Eye (tissue), 1 donor: ENCODE measurements at places on chromosomes 3 and 15.

- DNase-seq = no peak
Measured at GRCh38 chr3:43870120-43870519, 179.4 kb downstream of the ABHD5 start.

- DNase-seq = no peak
Measured at GRCh38 chr3:101639280-101639963, 37.5 kb downstream of the ZBTB11 start.

DNA sequence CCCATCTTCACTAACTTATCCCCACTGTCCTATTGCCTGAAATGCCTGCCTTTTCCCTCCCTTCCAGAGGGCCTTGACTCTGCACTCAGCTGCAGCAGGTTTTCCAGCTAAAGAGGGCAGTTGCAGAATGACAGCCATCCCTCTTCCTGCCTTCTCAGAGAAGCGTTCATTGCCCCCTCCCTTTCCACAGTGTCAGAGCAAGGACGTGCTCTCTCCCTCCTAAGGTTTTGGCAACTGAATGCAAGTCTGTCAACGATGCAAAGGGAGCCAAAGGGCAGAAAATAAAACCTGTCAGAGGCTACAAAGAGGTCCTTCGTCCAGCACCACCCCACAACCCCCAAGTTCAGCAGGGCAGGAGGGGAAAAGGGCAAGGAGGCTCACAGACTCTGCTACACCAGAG, 230.1 kb upstream of the THBS1 start:
- DNase-seq = no peak

DNA sequence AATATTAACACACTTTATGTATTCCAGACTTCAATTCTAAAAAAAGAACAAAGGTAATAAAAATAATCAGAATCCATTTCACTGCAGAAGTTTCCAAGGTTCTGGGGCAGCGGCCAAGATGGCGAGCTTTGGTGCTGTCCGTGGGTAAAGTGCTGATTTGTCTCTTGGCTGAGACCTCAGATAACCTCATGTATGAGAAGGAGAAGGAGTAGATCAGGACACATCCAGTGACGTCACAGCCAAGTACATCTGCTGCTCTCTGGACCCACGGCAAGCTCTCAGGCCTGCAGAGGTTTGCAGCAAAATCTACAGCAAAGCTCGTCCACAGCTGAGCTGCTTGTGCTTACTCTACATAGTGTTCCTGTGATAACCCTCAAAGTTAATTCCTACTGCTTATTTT, 165.7 kb downstream of the MAGI1 start:
- DNase-seq = no peak

GRCh38 chr15:73648014-73648295, 14.8 kb upstream of the NPTN start:
- no peak for DNase-seq

- no peak for DNase-seq
Measured at GRCh38 chr3:158935846-158936245, 134.0 kb downstream of the MFSD1 start.

- no peak for DNase-seq
Measured at GRCh38 chr15:79820176-79820575, 76.6 kb downstream of the MTHFS start.

DNA sequence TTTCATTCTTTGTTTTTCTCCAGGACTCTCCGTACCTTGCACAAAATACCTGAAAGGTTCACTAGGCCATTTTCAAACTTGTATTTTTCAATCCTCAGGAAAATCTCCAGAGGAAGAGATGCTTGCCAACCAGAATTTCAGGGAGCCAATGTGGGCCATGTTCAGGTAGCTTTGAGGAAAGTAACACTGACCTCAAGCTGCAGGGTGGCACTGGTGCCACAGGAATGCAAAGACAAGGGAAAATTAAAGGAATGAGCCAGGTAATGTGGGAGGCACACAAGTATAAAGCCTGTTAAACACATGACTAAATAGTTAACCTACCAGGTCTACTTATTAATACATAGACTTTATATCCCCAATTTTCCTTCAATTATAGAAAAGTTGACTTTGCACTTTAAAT, 51.9 kb upstream of the GAP43 start:
- no peak for DNase-seq

DNA sequence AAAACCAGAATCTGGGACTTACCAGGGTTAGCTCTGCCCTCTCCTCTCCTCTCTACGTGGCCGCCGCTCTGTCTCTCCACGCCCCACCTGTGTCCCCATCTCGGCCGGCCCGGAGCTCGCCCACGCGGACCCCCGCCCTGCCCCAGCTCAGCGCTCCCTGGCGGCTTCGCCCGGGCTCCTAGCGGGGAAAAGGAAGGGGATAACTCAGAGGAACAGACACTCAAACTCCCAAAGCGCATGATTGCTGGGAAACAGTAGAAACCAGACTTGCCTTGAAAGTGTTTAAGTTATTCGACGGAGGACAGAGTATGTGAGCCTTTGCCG, 5.4 kb downstream of the ISL2 start:
- no peak for DNase-seq

DNA sequence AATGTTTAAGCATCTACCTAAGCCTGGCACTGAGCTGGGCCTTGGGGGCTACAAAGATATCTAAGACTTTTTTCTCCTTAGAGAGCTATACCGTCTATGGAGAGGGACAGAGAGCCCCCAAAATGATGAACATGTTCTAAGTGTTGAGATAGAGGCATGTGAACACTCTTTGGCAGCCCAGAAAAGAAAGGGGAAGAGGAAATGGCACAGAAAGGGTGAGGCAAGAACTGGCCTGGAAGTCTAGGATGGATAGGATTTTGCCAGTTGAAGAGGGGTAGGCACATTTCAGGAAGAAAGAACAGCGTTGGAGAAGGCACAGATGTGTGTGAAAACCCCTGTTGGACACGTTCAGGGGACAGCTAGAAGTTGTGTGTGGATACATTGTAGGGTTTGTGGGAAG, 276.2 kb upstream of the LRRFIP2 start:
- no peak for DNase-seq

- DNase-seq = no peak
Measured at GRCh38 chr3:106783231-106783630, 594.0 kb upstream of the CCDC54 start.

- no peak for DNase-seq
Measured at GRCh38 chr3:85960793-85961192, 1002.0 kb downstream of the CADM2 start.

- DNase-seq = no peak
Measured at GRCh38 chr15:48020166-48020565, 100.6 kb upstream of the SLC24A5 start.

DNA sequence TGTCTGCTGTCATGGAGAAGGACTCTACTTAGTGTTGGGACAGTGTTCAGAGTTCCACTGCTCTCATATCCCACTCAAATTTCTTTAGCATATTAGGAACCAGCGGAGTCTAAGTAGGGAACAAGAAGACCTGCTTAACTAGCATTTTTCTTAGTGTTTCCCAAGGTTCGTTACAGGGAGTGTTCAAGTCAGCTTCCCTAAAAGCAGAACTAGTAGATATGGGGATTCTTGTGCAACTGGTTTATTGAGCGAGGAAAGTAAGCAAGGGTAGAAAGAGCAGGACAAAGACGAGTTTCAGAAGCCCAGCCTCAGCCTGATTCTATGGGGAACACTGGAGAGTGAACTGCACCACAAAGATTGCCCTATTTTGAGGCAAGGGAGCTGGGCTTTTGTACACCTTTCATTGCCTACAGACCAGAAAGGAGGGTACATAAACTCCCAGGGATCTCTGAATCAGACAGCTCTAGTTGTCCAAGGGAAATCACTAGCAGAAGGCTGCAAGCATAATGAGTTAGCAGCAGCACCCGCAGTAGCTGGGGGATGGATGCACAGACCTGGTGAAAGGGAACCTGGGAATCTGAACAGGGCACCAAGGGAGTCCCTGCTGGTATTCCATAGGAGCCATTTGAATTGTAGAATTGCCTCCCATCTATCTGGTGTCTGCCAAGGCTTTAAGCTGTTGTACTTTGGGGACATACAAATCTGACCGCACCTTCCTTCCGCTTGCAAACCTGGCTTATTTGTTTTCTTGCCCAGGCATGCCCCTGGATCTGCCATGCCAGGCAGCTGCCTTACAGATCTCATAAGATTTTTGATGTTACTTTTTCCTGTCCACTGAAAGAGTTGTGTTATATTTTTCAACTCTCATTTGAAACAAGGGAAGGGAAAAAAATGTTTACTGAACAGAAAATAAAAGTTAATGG, 15.1 kb downstream of the CMTM7 start:
- DNase-seq = no peak

- no peak for DNase-seq
Measured at GRCh38 chr3:186644683-186645082, 4.5 kb downstream of the FETUB start.
